ENCODE measurements at places on chromosomes 3 and 15. TPM values are rescaled to one million over a fixed set of nuclear protein-coding genes. Genes with fewer than 3 reads are reported as not detected.

Gene GP5
- total RNA-seq, result not detected

Gene DNAJA4
- 5.3 TPM for total RNA-seq

Gene IGF2BP2
- 60.6 TPM for total RNA-seq

Gene PIK3CB
- total RNA-seq, result 17.3 TPM

Gene OR5K2
- total RNA-seq, result not detected

Gene BCL2A1
- total RNA-seq, result 0.19 TPM

Gene ZNF501
- 7.8 TPM for total RNA-seq

Gene CD200
- total RNA-seq, result 3.6 TPM

Gene GNAT1
- total RNA-seq, result not detected

Gene NPRL2
- 19.9 TPM for total RNA-seq

Gene DLL4
- total RNA-seq, result 103 TPM

Gene CILP
- not detected for total RNA-seq

Gene ADAMTSL3
- total RNA-seq, result 4.9 TPM

Gene TRH
- total RNA-seq, result not detected

Gene ERICH6
- total RNA-seq, result not detected

Gene CEP19
- total RNA-seq, result 2.4 TPM

Data from endothelial cell of coronary artery (primary cell).